Right renal cortex interstitium (tissue), 3 donors: ENCODE measurements at places on chromosomes 11 and 22. TPM values are rescaled to one million over a fixed set of nuclear protein-coding genes. Genes with fewer than 3 reads are reported as not detected.

DNA sequence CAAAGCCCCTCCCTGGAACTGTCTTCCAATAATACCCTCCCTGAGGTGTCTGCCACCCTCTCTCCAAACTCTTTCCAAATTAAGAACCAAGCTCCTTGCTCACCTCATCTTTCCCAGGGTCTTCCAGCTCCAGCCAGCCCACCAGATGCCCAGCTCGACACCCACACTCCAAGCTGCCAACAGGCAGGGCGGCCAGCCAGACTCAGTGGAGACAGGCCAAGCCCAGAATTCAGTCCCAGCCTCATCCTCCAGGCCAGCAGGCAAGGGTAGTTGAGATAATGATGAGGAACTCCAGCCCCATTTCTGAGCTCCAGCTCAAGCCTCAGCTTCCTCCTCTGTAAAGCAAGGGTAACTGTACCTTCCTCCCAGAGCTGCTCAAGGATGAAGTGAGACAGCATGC is 132.9 kb downstream of the CHST1 start:
- DNase-seq: no peak

Gene SF3B2
- polyA plus RNA-seq: 255 TPM

DNA sequence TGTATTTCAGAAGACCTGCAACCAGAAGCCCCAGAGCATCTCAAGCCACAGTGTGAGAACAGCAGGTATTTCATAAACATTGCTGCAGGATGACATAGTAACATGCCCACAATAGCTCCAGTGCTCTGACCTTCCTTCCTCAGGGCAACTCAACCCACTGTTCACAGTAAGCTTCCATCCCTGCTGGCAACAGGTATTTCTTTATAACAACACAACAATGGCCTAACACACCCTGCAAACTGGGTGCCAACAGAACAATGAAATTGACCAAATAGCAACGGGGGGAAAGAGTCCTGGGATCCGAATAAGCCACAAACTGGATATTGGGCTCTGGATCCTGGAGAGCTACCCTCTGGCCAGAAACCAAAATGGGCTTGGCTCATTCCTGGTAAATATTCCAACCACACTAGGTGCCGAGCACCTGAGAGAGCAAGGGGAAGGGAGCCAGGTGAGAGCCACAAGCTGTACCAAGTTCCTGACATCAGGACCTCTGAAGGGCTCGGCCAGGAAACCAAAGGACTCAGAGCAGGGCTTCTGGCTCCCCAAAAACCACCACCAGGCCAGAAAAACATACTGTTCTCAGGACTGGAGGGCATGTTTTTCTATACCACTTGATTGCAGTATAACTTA is 99.5 kb downstream of the MICAL3 start:
- no peak for DNase-seq

GRCh38 chr11:19767627-19768151 is 55.1 kb downstream of the NAV2 start:
- no peak for DNase-seq
